ENCODE measurements at places on chromosomes 11 and 22.

DNA sequence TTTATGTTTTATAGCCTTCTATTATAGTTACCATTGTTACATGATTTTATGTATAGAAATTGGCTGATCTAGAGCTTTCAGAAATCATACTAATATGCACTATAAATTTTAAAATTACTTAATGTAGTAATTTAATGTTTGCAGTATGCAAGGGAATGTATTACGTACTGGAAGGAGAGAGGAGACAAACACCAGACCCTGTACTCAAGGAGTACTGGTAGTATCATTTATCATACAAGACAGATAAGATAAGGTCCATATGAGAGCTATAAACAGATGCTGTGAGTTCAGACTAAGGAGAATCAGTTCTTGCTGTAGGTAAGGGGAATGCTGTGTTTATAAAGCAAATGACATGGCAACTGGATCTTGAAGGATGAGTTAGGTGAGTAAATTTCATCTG lies 765 bp downstream of the BCO2 start:
- no peak for DNase-seq

GRCh38 chr11:61021661-61022212 lies 50.3 kb downstream of the CD6 start:
- peak; percentile 83 for DNase-seq

- DNase-seq = no peak
These were observed 13.6 kb upstream of the MDK start for GRCh38 chr11:46367916-46368267.

DNA sequence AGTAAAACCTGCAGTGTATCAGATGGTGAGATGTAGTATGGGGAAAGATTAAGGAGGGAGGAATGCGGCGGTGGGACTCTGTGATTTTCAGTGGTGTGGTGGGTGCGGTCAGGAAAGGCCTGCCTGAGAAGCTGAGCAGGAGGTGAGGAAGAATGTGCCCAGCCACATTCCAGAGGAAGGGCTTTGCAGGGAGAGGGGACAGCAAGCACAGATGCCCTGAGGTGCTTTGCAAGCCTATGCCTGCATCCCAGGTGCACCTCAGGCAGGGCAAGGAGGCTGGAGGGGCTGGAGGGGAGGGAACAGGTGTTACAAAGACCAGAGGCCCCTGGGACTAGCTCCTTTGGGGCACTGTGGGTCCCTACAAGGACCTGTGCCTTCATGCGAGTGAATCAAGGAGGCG lies 42.1 kb downstream of the MYO7A start:
- no peak for DNase-seq

DNA sequence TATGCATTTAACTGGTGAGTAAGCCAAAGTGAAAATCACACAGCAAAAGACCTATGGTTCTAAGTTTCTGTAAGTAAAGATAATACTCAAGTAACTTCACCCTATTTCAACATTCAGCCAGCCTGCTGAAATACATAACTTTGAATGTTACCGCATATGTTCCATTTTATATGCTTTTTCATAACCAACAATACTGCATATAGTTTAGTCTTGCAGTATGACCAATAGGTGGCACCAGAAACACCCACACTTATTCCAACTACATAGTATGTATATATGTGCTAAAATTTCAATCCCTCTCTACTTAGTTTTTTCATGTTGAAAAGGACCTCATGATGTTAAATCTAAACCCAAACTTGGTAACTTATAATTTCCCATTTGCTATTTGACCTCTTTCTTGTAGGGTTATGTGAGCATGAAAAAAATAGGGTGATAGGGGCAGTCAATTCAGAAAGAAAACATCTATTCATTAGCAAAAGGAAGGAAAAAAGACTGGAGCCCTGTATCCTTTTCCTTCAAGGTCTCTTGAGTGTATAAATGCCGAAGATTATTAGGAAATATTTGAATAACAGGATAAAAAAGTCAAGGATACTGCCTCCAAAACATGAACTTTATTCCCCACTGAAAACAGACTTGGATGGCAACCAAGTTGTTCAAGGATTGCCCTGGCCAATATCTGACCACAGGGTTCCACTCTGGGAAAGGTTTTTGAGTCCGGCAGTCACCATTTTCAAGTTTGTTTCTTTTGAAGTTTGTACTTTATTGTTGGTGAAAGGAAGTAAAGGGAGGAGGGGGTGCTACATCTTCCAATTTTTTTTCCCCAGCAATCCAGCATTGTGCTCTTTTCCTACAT lies 23.8 kb upstream of the FZD4 start:
- DNase-seq = no peak

DNA sequence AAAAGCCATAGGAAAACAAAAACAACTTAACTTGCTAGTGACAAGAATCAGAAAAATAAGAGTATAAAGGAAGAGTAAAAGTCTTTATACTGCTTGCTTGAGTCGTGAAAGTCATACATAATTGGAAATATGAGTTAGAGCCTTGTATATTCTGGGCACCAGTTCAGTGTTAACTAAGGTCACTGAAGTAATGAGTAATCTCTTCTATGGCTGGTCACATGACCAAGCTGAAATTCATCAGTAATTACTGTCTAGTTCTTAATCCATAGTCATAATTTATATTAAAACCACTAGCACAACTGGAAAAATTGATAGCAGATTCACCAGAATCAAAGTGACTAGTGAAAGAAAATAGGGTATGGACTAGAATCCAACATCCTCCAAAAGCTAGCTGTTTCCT lies 84.4 kb upstream of the SLC5A12 start:
- DNase-seq = no peak

GRCh38 chr11:77030834-77031414 lies 3.3 kb upstream of the B3GNT6 start:
- no peak for DNase-seq
